Activated T-helper 1 cell treated with anti-CD3 and anti-CD28 coated beads, Interleukin-12 subunit alpha, Interleukin-12 subunit beta, Interleukin-2, Interleukin-4 antibody, amounts not matched to agents 30 ng/mL and 10 ng/mL and 1 ng/mL, durations not matched to agents 14 hours and 24 hours and 36 hours (primary cell): ENCODE measurements at places on chromosomes 1 and 21. TPM values are rescaled to one million over a fixed set of nuclear protein-coding genes. Genes with fewer than 3 reads are reported as not detected.

GRCh38 chr1:200908191-200908868, 13.6 kb downstream of the INAVA start:
- no peak for DNase-seq

GRCh38 chr21:27418346-27418745, 451.5 kb upstream of the ADAMTS5 start:
- no peak for DNase-seq

GRCh38 chr1:19949016-19949415, 25.6 kb upstream of the PLA2G2E start:
- DNase-seq, result no peak

- DNase-seq, result no peak
Observed at GRCh38 chr21:39012326-39013230, 170.7 kb downstream of the PSMG1 start.

The FASLG gene
- 113 and 114 TPM in 2 replicates for total RNA-seq

GRCh38 chr1:200903793-200904192, 9.1 kb downstream of the INAVA start:
- DNase-seq, result no peak

- no peak for DNase-seq
Observed at GRCh38 chr21:27557356-27557755, 590.5 kb upstream of the ADAMTS5 start.

The CENPL gene
- total RNA-seq, result 23.6 and 25.7 TPM in 2 replicates

GRCh38 chr21:24411429-24411828, 1195.9 kb downstream of the MRPL39 start:
- DNase-seq, result no peak

GRCh38 chr1:41108696-41109275, 87.3 kb upstream of the SLFNL1 start:
- no peak for DNase-seq

DNA sequence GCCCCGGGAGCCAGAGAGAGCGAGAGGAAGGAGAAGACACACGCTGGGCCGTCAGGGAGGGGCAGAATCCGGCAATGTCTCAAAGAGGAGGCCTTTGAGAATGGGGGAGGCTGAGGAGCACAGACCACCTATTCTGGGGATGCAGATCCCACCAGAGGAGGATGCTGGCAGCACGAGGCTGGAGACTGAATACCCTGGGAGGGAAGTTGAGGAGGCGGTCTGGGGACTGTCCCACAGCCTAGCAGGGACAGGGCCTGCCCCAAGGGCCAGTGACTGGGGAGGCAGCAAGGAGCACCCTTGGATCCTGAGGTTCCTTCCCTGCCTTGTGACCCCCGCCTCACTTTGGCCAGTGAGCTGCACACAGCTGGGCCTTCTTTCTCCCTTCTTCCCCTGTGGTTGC, 49.2 kb downstream of the SLC37A1 start:
- no peak for DNase-seq

The TDRD10 gene
- not detected in 2 replicates for total RNA-seq

DNA sequence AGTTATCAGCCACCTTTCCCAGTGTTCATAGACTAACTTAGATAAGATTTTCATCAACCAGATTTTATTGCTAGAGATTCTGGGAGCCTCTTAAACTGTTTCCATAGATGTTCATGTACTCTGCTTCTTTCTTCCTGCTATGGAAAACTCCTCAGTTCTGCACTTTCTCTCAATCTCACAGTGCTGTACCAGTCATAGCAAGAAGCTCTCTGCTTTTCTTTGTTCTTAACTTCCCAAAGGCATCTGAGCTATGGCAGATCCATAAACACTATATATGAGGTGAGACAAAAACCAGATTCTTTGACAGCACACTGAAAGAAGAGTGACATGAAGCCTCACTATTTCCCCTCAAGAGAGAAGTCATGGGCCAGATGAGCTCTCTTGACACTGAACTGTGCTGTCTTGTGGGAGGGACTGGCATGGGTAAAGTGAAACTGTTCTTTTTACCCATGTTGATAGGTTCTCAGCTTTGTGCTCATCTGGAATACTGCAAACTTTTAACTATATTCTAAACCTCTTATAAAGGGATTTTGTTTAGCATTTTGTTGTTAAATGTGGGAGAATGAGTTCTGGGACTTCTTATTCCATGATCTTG, 64.2 kb upstream of the LYPLAL1 start:
- no peak for DNase-seq

The BCL2L15 gene
- total RNA-seq, result 0.67 and 0.69 TPM in 2 replicates

- DNase-seq, result no peak
Observed at GRCh38 chr1:29969576-29969975, 733.3 kb downstream of the PTPRU start.

DNA sequence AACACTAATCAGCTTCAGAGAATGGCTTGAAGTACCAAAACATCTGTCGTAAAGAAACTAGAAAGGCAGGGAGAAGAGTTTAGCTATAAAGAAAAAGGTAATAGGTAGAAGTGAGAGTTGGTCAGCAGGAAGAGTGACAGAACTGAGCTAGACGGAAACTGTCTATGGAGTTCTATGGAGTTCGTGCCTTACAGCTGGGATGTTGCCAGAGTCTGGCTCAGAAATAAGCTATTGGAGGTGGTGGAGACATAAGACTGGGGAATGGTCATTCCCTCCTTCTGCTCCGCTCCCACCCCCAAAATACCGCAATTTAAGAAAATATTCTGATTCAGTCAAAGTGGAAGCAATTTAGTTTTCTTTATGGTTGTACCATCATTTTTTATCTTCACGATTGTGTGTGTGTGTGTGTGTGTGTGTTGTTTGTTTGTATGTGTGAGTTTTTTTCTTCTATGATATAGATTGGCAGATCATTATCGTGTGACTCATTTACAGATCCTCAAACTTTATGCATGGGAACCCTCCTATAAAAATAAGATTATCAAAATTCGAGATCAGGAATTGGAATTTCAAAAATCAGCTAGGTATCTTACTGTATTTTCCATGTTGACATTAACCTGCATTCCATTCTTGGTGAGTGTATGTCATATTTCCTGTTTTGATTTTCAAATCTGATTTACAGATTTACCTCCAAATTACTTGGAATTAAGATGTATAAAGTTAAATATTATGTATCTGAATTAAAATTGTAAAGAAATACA, 79.0 kb downstream of the HSPA13 start:
- no peak for DNase-seq

DNA sequence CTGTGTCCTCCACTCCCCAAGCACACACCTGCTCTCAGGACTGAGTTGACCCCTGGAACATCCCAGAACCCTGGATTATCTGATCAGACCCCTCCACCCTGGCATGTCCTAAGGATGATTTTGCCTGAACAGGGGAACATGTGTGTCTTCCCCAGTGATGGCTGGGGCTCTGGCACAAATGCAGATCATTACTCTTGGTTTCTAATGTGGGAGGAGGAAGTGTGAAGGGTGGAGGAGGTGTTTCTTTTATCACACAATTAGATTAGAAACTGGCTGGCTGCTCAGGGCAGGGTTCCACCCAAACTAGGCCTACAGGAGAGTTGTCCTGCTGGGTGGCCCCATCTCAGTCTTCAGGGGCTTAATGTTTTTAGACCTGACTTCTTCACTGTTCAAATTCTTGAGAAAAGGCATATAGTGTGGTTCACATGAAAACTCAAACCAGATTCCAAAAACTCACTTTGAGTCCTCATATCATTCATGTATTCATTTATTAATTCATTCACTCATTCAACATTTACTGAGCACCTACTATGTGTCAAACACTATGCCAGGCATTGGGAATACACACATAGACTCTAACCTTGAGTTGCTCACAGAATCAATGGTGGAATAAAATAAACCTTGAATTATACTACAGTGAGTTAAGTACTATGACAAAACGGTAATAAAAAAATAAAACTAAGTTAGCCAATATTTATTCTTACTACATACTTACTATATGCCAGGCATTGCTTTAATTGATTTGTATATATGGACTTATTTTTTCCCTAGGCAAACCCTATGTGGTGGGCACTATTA, 221.8 kb upstream of the JUN start:
- DNase-seq, result no peak

DNA sequence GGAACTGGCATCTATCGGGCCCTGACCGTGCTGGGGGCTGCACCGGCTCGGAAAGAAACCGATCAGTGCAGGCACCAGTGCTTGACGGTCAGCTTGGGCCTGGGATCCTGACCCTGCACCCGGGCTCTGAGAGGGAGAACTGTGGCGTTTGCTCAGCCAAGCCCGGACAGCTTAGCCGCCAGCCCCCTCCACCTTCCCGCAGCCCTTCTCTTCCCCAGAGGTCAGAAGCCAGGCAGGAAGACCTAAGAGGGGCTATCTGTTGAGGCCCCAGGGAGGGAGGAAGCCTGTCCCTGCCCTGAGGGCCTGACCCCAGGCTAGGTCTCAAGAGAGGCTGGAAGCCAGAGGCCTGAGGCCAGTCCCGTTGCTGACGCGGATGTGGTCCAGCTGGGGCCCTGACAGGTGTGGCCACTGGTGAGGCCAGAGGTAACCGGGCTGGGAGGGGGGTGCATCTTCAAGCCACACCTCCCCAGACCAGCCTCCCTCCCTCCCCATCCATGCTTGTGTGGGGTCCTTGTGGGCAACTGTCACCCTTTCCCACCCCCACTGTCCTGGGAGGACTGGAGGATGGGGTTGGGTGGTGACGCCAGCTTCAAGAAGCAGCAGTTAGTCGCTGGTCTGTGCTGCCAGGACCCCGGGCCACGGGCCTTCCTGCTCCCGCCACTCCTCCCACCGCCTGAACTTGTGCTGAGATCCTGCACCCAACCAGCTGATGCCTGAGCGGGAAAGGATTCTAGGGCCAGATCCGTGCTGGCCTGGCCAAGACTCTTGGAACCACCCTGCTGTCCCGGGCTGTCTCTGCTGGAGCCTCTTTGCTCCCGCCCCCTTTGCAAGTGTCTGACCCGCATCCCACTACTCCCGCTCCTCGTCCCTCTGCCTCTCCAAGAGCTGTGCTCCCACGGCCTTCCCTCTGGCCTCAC, 2.6 kb upstream of the DVL1 start:
- DNase-seq, result no peak

- peak; percentile 49 for DNase-seq
Observed at GRCh38 chr1:111596499-111596898, 23.1 kb upstream of the RAP1A start.

- DNase-seq, result no peak
Observed at GRCh38 chr21:34166468-34166867, 93.1 kb downstream of the MRPS6 start.

GRCh38 chr1:89167590-89168230, 8.1 kb downstream of the GBP7 start:
- no peak for DNase-seq

DNA sequence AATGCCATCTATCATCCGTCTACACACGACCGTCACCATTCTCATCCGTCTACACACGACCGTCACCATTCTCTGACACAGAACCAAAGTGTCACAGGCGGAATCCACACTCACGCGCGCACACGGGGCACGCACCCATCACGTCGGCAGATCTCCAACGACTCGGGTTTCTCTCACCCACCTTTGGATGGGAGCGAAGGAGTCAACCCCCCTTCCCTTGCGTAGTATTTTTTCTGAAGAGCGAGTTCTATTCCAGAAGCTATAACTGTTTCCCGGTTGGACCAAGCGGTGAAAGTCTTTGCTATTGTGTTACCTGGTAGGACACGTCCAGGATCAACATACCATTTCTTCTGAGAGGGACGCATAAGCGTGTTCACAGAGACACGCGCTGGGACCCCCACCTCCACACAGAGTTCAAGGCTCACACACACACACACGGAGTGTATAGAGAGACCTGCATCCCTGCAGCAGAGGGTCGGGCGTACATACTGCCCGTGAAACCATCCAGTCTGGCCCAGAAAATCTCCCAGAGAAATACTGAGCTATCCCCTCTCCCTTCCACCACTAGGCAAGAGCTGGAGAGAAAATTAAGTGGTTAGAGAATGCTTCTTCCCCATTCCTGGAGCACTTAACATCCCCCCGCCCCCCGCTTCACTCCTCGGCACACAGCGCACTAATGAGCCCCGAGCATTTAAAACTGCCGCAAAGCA, 741 bp downstream of the DUSP10 start:
- peak; percentile 25 for DNase-seq

GRCh38 chr1:6859415-6860343, 74.4 kb downstream of the CAMTA1 start:
- DNase-seq, result no peak

DNA sequence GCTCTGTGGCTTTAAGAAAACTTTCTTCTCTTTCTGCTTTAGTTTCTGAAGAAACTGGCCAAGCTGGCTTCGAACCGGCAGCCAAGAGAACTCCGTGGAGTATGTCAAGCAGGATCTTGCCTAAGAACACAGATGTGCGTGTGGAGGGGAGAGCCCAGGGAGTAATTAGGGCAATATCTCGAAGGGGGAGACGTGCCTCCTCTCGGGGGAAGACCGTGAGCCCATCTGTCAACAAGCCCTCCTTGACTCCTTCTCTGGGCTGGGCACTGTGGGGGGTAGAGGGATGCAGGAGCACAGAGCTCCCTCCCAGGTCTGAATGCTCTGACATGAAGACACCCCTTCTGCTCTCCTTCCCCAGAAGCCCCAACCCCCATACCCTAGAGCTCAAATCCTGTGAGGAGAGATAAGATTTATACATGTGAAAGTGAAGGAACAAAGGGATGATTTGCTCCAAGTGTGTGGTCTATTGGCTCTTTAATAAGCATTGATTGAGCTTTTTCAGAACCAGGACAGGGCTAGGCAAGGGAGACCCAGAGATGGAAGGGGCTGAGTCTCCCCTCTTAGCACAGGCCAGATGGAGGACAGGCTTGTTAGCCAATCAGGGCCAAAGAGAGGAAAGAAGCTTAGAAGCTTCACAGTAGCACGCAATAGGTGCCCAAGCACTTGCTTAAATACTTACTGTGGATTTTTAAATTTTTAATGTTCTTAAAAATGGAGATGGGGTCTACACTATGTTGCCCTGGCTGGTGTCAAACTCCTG, 37.5 kb downstream of the EDN2 start:
- DNase-seq, result no peak

The KRTAP19-1 gene
- not detected in 2 replicates for total RNA-seq

The PRAMEF13 gene
- not detected in 2 replicates for total RNA-seq

The FAM43B gene
- total RNA-seq, result not detected in 2 replicates

The ST6GALNAC3 gene
- total RNA-seq, result not detected in 2 replicates

The FAM72C gene
- total RNA-seq, result 11.3 and 15.2 TPM in 2 replicates

The OR2L5 gene
- total RNA-seq, result not detected in 2 replicates
